ENCODE measurements at places on chromosomes 5 and 9. TPM values are rescaled to one million over a fixed set of nuclear protein-coding genes. Genes with fewer than 3 reads are reported as not detected.
A peak's percentile ranks its signal among the peaks of the same experiment; 100 is the strongest.

SLC30A5 gene
- 30.0 TPM for total RNA-seq

WDR70 gene
- 39.0 TPM for total RNA-seq

SYK gene
- 0.07 TPM for total RNA-seq

C5orf52 gene
- not detected for total RNA-seq

CCL27 gene
- total RNA-seq: not detected

- H3K4me3 ChIP-seq: no peak overlapping the region
- H3K27ac ChIP-seq: no peak overlapping the region
- no peaks in the 10 kb centered on the region for H3K4me1 ChIP-seq
- H3K36me3 ChIP-seq: no peaks in the 10 kb centered on the region
Measured at GRCh38 chr5:5792106-5792505, 369.6 kb downstream of the ICE1 start.

DNA sequence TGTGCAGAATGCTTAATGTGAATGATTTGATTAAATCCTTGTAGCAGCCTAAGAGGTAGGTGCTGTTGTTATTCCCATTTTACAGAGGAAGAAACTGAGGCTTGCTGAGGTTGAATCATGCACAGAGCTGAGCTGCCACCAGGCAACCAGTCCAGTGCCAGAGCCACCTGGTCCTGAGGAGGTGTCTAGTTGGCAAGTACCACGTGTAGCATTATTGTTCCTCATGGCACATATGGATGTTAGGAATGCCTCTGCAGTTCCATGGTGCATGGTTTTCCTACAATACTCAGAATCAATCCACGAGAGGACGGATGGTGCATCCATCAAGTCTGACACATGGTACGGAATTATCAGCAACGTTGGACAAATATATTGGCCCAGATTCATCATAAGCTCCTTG is 8.9 kb downstream of the UBE2QL1 start:
- H3K4me3 ChIP-seq: no peak overlapping the region
- H3K4me1 ChIP-seq: no peaks in the 10 kb centered on the region
- H3K27ac ChIP-seq: no peak overlapping the region
- peaks cover 45% of the 10 kb centered on the region for H3K27me3 ChIP-seq
- H3K36me3 ChIP-seq: no peaks in the 10 kb centered on the region
- DNase-seq: no peak

- H3K4me1 ChIP-seq: peaks cover 4% of the 10 kb centered on the region
- no peak overlapping the region for H3K27ac ChIP-seq
- peaks cover under 1% of the 10 kb centered on the region for H3K27me3 ChIP-seq
- DNase-seq: no peak
- no peaks in the 10 kb centered on the region for H3K36me3 ChIP-seq
Measured at GRCh38 chr9:15146268-15146700, 160.7 kb downstream of the TTC39B start.

DNA sequence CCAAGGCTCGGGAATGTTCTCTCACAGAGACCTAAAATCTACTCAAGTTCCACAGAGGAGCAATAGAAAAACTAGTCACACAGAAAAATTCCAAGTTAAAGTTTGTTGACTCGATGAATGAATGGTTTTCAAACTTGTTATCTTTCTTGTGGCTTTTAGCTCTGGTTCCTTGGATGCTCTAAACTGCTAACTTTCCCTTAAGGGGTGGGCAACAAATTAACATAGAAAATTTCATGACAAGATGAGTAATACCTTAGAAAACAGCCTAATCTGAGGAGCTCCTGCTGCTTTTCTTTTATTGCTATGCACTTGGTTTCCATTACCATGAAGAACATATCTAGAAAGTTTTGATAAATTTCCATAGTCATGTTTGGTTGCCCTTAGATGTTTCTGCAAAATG is 100.2 kb upstream of the CCDC112 start:
- H3K27me3 ChIP-seq: peaks cover 4% of the 10 kb centered on the region
- DNase-seq: no peak
- H3K4me3 ChIP-seq: no peak overlapping the region
- H3K27ac ChIP-seq: no peak overlapping the region
- no peaks in the 10 kb centered on the region for H3K36me3 ChIP-seq

- no peak overlapping the region for H3K27ac ChIP-seq
- no peaks in the 10 kb centered on the region for H3K27me3 ChIP-seq
- H3K4me3 ChIP-seq: no peak overlapping the region
- H3K36me3 ChIP-seq: no peaks in the 10 kb centered on the region
- DNase-seq: no peak
Measured at GRCh38 chr9:114263853-114264510, 58.9 kb upstream of the ORM1 start.

DNA sequence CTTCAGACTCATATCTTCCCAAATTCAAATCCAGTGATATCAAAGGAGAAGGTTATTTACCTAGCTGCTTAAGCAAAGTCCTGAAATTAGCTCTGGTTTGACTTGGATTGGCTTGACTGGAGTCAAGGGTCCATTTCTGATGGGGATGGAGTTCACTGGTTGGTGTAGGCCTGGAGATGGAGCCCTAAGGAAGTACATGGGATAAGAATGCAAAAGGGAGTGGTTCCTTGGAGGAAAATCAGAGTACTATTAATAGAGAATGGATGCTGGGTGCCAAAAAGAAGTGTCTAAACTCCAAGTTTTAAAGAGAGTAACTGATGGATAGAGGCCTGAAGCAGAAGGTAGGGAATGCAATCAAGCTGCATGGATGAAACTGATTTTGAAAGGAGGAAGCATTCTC is 13.8 kb downstream of the TXNDC8 start:
- H3K4me1 ChIP-seq: no peaks in the 10 kb centered on the region
- H3K36me3 ChIP-seq: no peaks in the 10 kb centered on the region
- H3K27me3 ChIP-seq: peaks cover 3% of the 10 kb centered on the region
- no peak overlapping the region for H3K4me3 ChIP-seq

DNA sequence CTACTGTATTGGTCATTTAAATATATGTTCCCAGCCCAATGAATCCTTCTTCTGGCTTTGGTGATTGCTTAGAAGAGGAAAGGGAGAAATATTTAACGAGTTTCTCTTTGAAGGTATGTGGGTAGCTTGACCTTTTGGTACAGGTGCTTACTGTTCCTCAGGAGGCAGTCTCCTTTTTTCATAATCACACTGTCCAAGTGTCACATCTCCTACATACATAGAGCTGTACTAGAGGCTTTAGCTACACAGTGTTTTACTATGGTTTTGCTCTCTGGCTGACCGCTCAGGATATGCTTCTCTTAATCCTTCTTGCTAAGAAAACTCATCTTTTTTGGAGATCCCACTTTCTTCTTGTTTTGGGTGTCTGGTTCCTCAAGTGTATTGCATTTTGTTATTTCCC is 6.9 kb downstream of the ERBIN start:
- H3K27ac ChIP-seq: peak overlapping the region; percentile 41
- peaks cover 72% of the 10 kb centered on the region for H3K4me1 ChIP-seq

DNA sequence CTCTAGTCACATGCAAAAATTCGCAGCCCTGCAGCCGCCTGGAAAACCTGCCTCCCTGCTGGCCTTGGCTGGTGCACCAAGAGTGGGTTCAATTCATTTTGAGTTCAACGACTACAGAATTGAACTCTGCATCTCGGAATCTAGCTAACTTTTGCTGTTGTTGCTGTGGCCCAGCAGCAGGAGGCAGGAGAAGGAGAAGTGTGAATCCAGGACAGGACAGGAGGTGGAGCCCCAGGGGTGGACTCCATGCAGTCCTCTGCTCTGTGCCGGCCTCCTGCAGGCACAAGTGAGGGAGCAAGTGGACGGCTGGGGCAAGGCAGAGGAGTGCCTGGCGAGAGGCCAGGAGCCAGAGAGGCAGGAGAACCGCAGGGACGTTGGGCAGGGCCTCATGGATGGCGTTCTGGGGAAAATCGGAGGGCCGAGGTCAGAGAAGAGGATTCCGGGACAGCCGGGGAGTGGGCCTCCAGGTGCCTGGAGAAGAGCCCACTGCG is 214.2 kb downstream of the FANCC start:
- H3K36me3 ChIP-seq: peaks cover 4% of the 10 kb centered on the region
- no peak for DNase-seq
- H3K27ac ChIP-seq: no peak overlapping the region
- H3K4me1 ChIP-seq: no peaks in the 10 kb centered on the region
